Left cardiac atrium (tissue), 4 donors: ENCODE measurements at places on chromosomes 16 and 17.

- DNase-seq, result no peak
These were observed 53.7 kb upstream of the ETV4 start for GRCh38 chr17:43599835-43600234.

- DNase-seq, result peak; percentile 64
These were observed 65.9 kb upstream of the IRX6 start for GRCh38 chr16:55257966-55258613.

GRCh38 chr17:59634632-59635541 is 15.2 kb downstream of the CLTC start:
- no peak for DNase-seq

DNA sequence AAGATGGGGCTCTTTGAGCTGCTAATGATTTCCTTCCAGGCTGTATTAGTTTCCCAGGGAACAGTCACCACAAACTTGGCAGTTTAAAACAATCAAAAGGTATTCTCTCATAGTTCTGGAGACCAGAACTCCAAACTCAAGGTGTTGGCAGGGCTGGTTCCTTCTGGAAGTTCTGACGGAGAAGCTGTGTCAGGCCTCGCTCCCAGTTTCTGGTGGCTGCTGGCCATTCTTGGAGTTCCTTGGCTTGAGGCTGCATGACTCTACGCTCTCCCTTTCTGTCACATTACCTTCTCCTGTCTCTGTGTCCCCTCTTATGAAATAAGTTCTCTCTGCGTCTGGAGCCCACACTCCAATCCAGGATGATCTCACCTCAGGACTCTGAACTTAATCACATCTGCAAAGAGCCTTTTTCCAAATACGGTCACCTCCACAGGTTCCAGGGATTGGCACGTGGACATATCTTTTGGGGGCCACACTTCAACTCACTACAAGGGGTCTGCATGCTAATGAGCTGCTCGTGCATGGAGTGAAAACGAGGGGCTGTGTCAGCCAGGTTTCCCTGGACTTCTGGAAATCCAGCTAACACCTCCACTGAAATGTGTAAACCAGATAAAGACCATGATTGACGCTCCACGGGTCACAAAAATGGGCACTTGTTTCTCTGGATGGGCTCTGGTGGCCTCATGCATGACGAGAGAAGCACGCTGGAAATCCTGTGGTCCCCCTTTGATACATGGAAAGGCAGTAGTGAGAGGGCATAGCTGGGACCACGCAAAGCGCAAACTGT is 78.3 kb downstream of the DYNLRB2 start:
- no peak for DNase-seq

DNA sequence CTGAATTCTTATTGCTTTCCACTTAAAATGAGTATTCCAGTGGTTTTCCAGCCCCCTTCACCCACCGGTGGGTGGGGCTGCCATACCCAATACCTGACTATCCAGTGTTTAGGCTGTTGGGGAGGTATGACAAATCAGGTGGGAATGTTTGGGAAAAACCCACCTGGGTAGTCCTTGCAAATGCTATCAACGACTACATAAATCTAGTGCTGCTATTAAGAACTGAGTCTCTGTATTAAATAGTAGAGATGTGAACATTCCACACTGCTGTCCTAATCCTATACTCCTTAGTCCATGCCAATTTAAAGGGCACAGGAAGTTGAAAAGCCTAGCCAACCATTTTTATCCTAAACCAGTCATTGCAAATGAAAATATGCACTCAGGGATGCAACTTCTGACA is 126.6 kb downstream of the AXIN2 start:
- no peak for DNase-seq

DNA sequence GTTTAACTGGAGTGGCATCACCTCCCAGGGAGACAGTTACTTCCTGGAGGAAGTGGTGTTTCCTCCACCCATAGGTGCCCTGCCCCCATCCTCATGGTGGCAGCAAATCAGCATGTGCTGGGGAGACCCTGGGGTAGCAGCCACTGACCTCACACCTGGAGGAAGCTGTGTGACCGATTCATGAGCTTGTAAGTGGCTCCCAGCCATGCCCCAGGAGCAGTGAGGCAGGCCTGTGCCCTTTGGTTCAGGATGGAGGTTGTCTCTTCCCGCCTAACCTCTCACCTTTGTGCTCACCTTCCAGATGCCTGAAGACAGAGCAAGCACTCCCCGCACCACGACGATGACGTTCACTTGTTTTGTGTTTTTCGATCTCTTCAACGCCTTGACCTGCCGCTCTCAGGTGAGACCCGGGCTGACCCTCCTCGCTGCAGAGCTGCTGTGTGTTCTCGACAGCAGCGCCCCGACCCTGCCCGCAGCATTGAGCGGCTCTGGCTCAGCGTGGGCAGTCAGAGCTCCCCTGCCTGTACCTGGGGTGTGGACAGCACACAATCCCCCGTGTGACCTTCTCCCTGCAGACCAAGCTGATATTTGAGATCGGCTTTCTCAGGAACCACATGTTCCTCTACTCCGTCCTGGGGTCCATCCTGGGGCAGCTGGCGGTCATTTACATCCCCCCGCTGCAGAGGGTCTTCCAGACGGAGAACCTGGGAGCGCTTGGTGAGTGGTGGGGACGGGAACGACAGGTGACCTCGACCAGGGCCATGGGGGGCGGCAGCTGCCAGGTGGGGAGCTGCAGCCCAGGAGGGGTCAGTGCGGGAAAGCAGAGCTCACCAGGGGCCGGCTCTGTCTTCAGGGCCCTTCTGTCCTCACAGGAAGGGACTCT is 42.8 kb downstream of the MEAK7 start:
- DNase-seq, result no peak
